ENCODE measurements at places on chromosomes 12 and 14.

DNA sequence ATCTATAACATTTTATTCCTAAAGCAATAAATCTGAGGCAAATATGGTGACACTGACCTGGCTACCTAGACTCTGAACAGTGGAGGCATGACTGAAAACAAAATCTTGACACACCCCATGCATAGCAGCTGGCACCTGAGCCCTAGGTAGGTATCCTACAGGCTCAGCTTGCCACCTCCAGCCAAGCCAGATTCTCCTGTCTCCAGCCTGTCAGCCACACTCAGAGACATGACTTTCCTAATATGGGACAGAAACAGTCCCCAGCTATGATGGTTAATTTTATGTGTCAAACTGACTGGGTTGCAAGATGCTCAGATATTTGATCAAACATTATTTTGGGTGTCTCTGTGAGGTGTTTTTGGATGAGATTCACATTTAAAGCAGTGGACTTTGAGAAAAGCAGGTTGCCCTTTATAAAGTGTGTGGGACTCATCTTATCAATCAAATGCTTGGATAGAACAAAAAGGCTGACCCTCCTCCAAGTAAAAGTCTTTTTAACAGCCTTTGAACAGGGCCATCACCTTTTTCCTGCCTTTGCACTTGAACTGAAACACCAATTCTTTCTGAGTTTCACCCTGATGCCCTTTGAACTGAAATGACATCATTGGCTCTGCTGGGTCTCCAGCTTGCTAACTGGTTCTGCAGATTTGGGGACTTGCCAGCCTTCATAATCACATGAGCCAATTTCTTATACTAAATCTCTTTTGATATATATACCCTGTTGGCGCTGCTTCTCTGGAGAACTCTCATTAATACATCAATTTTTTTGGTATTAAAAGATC lies 125.4 kb downstream of the LLPH start:
- DNase-seq, result no peak

- DNase-seq, result peak; percentile 61
Measured at GRCh38 chr14:69685716-69686115, 74.3 kb downstream of the SUSD6 start.

DNA sequence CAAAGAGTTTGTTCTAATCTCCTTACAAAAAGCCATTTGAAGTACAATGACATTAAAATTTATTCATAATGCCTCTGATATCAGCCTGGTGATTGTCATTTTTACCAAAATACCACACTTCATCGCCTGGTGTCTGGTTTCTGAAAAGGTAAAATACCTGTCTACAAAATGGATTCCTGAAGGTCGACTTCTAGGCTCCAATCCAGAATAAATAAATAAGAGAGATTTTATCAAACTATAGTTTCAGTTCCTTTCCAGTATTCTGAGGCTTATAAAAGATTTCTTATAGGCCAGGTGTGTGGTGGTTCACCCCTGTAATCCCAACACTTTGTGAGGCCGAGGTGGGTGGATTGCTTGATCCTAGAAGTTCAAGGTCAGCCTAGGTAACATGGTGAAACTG lies 340.7 kb downstream of the SLC16A7 start:
- no peak for DNase-seq

DNA sequence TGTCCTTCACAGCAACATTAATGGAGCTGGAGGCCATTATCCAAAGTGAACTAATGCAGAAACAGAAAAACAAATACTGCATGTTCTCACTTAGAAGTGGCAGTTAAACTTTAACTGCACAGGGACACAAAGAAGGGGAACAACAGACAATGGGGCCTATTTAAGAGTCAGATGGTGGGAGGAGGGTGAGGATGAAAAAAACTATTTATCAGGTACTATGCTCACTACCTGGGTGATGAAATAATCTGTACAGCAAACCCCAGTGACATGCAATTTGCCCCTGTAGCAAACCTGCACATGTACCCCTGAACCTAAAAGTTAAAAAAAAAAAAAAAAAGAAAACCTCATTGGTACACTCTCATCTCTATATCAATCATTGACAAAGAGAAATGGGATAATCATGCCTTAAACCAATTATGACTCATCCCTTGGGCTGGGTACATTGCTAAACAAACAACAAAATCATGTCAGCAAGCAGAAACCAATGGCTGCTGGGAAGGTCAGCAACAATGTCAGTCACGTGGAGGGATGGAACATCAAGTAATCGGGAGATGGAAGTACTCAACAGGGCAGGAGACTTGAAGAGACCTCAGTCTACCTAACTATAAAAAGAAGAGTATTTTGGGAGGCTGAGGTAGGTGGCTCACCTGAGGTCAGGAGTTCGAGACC lies 479.2 kb downstream of the RMST start:
- no peak for DNase-seq

- no peak for DNase-seq
Measured at GRCh38 chr12:83161456-83161855, 474.8 kb downstream of the TMTC2 start.

DNA sequence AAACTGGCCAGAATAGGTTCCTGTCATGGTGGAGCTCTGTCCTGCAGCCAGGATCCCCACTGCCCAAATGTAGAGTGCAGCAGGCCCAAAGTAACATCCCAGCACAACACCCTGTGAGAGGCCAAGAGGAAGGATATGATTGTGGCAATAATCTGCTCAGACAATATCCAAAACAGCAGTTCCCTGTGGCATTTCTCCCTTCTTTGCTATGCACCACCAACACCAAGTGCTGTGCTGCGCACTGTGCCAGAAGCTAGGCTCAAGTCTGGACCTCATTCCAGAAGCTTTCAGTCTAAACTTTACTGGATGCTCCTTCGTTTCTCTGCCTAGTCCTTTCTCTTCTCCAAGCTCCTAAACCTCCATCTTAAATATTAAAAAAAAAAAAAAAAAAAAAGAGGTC lies 33.4 kb downstream of the SLC11A2 start:
- DNase-seq, result peak; percentile 55

DNA sequence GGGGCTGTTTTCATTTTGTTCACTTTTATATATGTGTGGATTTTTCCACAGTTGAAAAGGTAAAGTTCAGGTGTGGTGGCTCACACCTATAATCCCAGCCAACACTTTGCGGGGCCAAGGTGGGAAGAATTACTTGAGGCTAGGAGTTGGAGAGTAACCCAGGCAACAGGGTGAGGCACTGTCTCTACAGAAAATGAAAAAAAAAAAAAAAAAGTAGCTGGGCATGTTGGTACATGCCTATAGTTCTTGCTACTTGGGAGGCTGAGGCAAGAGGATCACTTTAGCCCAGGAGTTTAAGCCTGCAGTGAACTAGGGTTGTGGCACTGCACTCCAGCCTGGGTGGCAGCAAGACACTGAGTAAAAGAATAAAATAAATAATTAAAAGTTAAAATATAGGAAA lies 326.5 kb downstream of the NAV3 start:
- no peak for DNase-seq

DNA sequence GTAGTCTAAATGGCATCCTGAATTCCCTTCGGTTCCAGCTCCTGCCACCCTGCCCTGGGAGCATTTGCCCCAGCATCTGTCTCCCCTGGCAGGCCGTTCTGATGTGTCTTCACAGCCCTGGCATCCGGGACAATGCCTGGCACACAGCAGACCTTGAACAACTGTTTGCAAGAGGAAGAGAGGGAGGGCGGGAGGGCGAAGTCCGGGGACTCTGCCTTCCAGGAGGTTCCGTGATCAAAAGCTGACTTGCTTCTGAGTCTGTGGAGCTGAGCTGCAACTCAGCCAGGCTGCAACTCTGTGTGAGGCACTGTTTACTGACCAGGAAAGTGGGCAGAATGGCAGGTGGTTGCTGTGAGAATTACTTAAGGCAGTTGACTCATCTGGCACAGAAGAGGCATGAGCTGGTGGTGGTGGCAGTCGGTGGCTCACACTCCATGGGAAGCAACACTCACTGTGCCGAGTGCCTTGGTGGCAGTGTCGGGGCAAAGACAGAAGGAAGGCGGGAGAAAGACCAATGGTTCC lies 61.1 kb upstream of the DLK1 start:
- DNase-seq, result no peak

DNA sequence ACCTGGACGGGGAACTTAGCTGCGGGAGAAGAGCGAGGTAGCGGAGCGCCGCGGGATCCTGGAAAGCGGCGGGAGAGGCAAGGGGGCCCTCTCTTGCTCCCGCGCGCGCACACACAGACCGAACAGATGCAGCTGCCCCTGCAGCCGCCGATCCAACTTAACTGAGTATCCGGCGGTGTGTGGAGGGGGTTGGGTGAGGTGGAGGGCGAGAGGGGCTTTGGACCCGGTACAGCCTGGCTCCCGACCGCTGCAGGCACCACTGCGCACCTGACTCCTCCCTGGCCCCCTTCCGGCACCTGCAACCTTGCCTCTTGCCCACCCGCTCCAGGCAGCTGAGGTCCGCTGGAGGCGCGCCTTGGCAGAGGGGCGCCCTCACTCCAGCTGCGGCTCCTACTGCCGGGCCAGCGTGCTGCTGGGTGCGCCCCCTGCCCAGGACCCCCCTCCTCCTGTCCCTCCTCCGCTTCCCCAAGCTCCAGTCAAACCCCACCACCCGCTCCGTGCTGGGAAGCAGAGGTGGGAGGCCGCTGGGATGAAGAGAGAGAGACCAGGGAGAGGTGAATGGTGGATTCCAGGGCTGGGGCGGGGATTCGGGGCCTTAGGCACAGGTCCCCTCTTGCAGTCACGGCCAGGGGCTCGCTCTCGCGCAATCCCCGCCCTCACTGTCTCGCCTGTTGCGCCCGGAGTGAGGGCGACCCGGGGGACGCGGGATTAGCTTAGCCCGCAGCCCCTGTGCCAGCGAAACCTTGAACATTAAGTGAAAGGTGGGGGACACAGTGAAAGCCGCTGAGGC lies 2.6 kb downstream of the DIO3 start:
- DNase-seq, result no peak

DNA sequence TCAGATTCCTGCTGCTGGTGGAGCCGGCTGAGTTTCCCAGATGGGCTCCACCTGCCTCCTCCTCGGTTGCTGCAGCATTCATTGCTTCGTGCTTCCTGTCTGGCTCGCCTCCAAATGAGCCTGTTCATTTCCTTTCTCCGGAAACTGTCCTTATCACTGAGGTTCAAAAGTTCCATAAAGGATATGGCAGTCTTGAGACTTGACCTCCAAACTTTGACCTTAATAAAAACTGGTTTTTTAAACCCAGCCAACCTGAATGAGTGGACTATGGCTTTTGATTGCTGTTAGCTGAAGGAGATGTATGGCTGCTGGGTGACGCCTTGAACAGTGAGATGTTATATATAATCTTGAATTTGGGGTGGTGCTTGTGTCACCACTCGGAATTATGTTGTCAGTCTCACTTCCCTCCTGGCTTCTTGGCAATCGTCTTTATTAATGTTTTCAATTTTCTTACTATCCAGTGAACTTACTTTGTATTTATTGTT lies 62.7 kb downstream of the RASSF3 start:
- no peak for DNase-seq

- no peak for DNase-seq
Measured at GRCh38 chr14:96162741-96163140, 41.9 kb upstream of the BDKRB2 start.
